ENCODE measurements at places on chromosomes 2 and 18. TPM values are rescaled to one million over a fixed set of nuclear protein-coding genes. Genes with fewer than 3 reads are reported as not detected.

DNA sequence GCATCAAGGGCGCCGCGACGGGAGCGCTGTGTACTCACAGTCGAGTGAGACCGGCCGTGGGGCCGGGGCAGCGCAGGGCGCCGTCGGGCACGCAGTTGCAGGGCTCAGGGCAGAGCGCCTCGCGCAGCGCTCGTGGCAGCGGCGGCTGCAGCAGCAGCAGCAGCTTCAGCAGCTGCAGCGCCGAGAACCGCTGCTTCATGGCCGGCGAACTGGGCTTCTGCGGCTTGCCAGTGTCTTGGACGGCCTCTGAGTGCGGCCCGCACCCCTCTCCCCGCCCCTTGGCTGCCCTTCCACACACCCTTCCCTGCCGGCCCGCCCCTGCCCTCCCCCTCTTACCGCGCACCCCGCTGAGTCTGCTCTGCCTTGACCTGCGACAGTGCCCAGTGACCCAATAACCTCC, at the start of gene LHCGR:
Gene LHCGR, minus strand, starts transcription at position 252 of the 400 bp plus-strand sequence. Its CDS starts 53 bp downstream, at position 199.
- DNase-seq = no peak

- DNase-seq = no peak
Observed at GRCh38 chr2:105893011-105893995, 148.6 kb downstream of the NCK2 start.

DNA sequence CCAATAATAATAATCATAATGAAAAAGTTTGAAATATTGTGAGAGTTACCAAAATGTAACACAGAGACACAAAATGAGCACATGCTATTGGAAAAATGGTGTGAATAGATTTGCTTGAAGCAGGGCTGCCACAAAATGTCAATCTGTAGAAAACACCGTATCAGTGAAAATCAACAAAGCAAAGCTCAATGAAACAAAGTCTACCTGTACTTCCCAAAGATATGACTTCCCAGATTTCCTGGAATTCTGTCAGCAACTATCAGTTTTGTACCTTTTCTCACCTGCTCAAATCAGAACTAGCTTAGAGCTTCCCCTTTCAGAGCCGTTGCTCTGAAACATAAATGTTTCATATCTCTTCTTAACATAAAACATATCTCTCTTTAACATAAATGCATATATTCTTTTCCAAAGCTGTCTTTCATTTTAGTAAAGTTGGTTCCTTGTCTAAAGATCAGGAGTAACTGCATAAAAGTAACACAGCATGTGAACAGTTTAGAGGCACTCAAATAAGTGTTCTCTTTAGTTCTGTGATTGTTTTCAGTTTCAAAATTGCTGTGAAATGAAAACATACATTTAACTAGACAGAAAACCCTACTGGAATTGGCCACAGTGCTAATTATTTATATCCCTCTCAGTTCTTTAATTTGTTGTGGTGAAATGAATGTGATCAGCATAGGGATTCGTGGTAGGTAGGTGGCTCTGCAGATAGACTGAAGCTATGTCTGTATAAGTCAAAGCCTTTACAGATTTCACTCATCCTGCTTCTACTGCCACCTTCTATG, 262.5 kb downstream of the KCNJ3 start:
- no peak for DNase-seq

- no peak for DNase-seq
Observed at GRCh38 chr2:137968477-137969417, 4.5 kb downstream of the HNMT start.

- DNase-seq = no peak
Observed at GRCh38 chr2:174350018-174350417, 15.3 kb downstream of the SP9 start.

The SERPINB11 gene
- 1.6 TPM for total RNA-seq

The ANKRD23 gene
- total RNA-seq = 0.79 TPM

The FECH gene
- 30.2 TPM for total RNA-seq
